ENCODE measurements at places on chromosomes 2 and 18.

- peak; percentile 52 for DNase-seq
Measured at GRCh38 chr2:130332271-130333073, 10.2 kb upstream of the IMP4 start.

DNA sequence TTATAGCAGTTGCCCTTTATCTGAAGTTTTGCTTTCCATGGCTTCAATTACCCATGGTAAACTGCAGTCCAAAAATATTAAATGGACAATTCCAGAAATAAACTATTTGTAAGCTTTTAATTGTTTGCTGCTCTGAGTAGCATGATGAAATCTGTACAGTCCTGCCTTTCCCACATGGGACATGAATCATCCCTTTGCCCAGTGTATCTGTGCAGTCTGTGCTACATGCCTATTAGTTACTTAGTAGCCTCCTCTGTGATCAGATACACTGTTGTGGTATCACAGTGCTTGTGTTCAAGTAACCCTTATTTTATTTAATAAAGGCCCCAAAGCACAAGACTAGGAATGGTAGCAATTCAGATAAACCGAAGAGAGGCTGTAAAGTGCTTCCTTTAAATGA, 810.6 kb upstream of the PIK3C3 start:
- DNase-seq, result no peak

GRCh38 chr18:24428709-24429108, 2.2 kb downstream of the IMPACT start:
- DNase-seq, result no peak

DNA sequence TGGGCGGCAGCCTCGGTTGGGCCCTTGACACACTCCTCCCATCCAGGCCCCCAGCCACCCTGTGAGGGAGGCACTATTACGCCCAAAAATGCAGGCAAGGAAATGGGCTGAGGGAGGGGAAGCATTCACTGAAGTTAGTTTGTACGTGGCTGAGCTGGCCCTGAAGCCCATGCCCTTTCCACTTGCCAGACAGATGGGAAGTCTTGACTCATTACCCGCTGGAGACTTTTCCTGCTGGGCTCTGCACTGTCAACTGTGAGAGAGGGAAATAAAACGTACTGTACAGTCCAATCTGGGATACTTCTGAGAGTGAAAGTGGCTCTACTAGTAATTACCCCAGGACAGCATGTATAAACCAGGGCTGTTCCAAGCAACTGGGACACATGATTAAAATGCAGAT, 125.9 kb downstream of the MSH2 start:
- DNase-seq, result no peak

- DNase-seq, result no peak
Measured at GRCh38 chr2:106541333-106541732, 54.2 kb downstream of the CD8B2 start.

GRCh38 chr18:36828157-36828629, 609 bp downstream of the TPGS2 start:
- DNase-seq, result peak; percentile 36

- DNase-seq, result no peak
Measured at GRCh38 chr2:60470340-60470739, 83.1 kb downstream of the BCL11A start.

DNA sequence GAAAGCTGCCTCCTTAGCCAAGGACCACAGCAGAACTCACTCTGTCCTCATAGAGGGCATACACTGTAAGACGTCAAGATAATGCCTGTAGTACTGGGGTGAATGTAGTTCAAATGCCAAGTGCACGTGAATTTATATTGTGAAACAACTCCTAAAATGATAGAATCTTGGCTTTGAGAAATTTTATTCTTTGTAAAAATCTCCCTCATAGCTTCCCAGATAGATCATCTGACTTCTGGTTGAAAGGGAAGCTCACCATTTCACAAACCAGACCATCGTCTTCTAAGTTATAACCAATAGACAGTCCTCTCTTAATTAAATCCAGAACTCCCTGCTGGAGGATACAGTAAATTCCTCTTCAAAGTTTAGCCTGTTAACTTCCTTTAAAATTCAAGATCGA, 110.9 kb upstream of the MSTN start:
- no peak for DNase-seq

Data from A549 (cell line).